ENCODE measurements at places on chromosomes 6 and 20.

- DNase-seq: no peak
Observed at GRCh38 chr20:4925842-4926530, 75.3 kb downstream of the SLC23A2 start.

DNA sequence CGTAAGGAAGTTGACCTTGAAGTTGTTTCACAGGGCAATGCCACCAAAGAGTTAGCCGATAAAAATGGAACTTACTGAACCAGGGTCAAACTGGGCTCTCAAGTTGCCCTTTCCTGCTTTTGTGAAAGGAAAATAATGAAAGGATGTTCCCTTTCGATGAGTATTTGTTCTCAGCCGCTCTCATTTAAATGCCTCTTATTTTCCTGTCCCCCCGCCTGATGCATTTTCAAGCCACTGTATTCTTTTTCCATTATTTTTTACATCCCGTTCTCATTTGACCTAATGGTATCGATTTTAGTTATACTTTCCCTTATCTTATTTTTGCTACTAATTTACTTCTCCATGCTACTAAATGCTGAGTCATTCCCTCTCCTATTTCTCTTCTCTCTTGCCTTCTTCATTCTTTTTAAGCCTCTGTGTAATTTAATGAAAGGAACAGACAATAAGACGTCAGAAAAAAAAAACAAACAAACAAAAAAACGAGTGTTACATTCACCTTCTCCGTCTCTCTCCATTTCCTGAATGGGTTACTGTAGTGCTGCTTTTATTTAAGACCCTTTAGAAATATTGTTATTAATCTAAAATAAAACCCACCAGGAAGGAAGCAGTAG lies 655 bp upstream of the NDUFAF4 start:
- no peak for DNase-seq

DNA sequence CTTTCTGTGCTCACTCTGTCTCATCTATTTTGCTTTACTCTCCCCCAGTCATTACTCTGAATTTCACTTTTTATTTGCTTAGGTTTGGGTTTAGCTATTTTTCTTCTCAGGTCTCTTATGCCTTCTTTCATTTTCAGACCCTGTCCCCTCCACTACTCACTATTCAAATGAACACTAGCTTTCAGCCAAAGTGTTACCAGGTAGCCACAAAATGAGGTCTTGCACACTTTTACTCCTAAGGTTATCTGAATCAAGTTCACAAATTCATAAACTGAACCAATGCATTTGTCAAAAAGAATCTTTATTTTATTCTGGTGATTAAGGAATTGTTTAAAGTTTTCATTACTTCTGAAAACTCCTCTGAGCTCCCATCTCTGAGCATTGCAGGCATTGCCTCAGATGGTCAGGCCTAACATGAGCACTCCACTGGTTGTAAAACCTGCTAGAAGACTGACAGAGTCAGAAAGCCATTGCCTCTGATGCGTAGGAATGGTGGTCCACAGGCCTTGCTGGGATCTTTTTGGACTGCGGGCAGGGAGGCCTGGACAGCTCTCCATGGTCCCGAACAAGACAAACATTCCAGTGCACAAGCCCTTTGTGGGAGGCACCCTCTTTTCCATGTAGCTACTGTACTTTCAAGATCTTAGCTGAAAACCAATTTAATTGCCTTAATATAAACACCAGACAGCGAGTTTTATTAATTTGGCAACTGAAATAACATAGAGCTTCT lies 48.5 kb downstream of the FYN start:
- DNase-seq: no peak

DNA sequence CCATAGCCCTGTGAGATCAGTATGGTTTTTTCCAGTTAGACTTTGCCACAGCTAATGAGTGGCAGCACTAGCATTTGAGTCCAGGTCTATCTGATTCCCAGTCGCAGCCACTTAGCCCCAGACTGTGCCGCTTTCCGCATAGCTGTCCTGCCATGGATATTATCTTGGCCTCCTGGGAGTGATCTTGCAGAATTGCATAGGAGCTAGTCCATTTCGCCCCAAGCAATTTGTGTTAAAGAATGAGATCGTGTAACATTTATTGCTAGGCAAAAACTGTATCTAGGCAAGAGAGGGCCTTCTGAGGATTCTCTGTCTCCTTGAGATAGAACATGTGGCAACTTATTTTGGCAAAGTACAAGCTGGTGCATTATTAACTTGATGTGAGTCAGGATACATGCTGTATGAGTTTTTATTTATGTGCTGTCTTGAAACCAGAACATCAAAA lies 74.2 kb downstream of the EZR start:
- DNase-seq: no peak

DNA sequence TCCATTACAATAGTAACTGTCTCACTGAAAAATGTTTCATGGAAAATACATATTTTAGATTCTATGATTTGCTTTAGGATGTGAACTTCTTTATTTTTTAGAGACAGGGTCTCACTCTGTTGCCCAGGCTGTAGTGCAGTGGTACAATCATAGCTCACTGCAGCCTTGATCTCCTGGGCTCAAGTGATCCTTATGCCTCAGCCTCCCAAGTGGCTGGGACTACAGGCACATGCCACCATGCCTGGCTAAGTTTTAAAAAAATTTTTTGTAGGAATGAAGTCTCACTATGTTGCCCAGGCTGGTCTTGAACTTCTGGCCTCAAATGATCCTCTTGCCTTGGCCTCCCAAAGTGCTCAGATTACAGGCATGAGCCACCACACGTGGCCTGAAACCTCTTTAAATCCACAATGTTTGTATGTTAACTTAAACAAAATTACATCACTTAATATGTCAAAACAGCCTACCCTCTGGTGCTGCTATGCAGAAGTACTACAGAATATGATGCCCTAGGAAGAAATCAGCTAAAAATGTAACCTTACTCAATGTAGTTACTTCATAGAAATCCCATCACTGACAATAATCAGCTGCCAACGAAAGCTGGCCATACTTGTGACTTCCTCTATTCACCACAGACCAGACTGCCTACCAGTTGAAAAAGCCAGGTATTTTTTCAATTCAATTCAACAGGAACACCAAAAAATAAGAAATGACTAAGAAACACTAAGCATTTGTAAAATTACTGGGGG lies 17.6 kb downstream of the EEF1A1 start:
- DNase-seq: no peak

DNA sequence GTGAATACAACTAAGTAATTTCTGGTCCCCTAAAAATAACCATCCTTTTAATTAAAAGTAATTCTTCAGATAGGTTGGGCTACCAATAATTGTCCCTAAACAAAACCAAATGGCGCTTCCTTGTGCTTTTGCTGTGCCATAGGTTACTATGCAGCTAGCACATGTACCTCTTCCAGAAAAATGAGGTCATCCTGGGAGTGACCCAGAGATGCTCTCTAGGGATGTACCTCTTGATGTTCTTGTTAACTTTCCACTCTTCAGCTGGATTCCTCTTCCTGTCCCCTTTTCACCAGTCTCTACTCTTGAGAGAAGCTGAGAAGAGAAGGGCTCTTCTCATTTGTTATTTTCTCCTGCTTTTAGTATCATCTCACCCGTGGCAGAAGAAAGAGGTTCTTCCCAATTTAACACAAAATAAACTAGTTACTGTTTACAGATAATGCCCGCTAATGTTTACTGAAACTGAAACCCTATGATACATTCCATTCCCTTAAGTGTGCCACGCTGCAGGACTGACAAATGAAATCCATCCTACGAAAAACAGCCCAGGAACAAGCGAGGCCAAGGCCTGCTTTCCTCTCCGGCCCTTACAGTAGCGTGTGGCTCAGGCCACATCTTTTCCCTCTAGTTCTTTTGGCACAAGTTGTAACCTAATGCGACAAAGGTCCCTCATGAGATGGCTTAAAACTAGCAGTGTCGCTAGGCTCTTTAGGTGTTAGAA lies 24.2 kb downstream of the MRS2 start:
- DNase-seq: no peak

- DNase-seq: no peak
Observed at GRCh38 chr20:53937339-53937741, 133.1 kb downstream of the BCAS1 start.

- no peak for DNase-seq
Observed at GRCh38 chr20:63317061-63317460, 24.1 kb downstream of the COL20A1 start.

DNA sequence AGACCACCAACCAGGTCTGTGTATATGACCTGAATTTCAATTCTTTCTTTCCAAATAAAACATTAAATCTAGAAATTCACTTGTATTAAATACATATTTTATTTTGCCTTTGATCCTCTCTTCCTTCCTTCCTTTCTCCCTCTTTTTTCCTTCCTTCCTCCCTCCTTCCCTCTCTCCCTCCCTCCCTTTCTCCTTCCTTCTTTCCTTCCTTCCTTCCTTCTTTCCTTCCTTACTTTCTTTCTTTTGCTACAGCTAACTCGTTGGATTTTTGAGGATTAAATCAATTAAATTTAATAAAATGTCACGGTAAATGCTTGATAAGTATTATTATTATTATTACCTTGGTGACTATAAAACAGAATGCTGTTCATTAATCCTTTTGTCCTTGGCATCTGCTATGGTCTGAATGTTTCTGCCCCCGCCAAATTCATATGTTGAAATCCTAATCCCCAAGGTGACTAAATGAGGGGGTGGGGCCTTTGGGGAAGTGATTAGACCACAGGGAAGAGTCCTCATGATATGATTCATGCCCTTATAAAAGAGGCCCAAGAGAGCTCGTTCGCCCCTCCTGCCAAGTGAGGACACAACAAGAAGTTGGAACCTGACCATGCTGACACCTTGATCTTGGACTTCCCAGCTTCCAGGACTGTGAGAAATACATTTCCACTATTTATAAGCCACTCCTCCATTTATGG lies 67.6 kb upstream of the BTBD3 start:
- DNase-seq: no peak

GRCh38 chr6:145309842-145310535 lies 425.3 kb downstream of the EPM2A start:
- no peak for DNase-seq

DNA sequence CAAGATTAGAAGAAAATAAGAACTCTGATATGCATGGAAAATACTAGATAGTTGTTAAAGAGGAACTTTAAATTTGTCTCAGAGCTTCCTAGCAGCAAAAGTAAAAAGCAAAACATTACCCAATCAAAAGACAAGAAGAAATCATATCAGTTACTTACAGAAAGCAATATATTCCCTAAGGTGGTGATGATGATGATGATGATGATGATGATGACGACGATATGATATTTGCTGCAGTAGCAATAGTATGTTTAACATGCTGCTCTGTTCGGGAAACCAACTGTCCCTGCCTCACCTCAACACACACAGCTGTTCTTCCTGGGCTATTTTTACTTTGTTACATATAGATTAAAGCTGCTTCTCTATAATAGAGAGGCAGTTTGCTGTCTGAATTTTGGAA lies 12.0 kb upstream of the TBX18 start:
- DNase-seq: no peak

DNA sequence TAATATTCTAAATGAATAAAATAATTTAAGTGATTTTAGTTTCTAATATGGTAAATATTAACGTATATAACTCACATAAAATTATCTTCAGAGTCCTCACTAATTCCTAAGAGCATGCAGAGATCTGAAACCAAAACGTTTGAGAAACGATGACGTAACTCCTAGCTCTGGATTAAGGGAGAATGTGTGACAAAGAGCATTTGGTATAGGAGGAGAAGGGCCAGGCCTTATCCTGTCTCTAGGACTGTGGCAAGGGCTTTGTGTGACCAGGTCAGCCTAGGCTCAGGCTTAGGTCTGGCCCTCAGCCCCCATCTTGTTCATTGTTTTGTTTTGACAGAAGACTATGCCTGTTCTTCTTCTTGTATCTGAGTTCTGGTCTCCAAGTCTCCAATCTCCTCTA lies 19.2 kb upstream of the POLR1H start:
- DNase-seq: no peak

- no peak for DNase-seq
Observed at GRCh38 chr20:22303523-22303922, 280.8 kb downstream of the FOXA2 start.

DNA sequence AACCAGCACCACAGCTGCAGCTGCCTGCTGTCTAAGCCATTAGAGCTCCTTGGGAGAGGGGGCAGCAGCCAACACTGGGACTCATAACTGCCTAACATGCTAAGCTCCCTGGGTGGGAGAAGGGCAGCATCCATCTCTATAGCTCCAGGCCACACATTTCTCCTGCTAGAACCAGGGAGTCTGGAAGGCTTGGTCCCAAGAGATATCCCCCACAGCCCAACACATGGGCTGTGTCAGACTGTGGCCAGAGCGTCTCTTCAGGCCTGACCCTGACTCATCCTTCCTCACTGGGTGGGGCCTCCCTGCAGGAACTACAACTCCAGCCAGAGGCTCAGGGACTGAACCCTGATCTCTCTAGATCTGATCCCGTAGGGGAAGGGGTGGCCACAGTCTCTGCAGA lies 411.1 kb downstream of the HDGFL1 start:
- DNase-seq: no peak

DNA sequence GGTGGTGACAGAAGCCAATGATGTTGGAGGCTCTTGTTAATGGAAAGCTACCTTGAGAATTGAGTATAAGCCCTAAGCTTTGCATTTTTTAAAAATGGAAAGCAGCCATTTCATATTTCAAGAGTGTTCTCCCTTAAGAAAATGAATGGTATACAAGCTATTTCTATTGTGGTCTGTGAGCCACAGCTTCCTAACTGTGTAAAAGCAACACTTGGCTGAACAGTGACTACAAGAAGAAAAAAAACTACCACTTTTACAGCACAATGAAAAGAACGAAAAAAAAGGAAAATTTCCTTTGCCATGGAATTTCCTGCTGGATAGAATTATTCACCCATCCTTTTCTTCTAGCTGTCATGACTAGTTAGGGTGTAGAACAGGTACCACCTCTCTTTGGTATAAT lies 397.1 kb upstream of the BTBD3 start:
- no peak for DNase-seq

DNA sequence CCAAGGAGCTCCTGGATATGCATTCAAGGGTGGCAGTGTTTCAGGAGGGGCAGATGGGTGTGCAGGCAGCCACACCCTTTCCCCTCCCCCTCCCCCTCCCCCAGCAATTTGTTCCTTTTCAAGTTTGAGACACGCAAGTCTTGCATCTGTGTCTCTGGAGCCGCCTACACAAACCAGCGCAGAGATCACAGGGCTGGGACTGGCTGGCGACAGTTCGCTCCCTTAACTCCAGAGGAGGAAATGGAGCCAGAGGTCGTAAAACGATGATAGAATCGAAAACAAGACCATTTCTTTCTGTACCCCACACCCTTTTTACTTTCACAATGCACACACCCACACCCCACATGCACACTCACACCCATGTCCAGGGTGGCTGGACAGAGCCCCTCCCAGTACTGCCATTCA lies 163.1 kb downstream of the LY86 start:
- peak; percentile 33 for DNase-seq

DNA sequence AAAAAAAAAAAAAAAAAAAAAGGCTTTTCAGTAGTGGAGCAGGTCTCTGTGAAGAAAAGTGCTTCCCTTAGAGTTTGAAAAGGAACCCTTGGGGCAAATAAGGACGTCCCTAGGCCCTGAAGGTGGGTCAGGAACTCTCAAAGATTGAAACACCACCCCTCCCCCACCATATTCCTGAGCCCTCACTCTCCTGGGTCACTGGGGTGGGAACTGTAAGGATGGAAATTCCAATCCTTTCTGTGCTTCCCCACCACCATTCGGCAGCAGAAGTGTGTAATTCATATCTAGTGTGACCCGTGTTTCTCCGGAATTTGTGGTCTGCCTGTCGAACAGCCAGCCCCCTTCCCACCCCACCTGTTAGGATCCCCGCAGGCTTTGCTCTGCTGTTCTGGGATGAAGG lies 12.3 kb downstream of the CDYL start:
- no peak for DNase-seq

GRCh38 chr6:98832284-98833056 lies 1.9 kb upstream of the POU3F2 start:
- DNase-seq: no peak

Measured in natural killer cell (primary cell).